AML-193 (cell line): ENCODE measurements at places on chromosomes 16 and 17.

DNA sequence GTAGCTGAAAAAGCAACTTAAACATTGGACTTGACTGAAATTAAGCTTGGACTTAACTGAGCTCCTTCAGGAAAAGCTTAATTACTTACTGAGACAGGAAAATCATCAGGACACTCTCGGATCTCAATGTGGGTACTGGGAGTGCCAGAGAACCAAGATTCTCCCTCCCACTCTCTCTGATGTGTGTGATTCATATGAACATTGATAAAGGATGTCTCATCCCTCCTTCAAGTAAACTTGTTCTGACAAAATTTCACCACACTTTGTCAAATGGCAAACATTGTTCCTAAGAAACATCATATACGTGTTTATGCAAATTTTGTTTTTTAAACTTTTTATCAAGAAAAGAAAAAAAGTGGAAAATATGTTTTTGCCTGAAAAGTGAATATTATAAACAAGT lies 4.1 kb upstream of the SLFN5 start:
- DNase-seq = no peak

DNA sequence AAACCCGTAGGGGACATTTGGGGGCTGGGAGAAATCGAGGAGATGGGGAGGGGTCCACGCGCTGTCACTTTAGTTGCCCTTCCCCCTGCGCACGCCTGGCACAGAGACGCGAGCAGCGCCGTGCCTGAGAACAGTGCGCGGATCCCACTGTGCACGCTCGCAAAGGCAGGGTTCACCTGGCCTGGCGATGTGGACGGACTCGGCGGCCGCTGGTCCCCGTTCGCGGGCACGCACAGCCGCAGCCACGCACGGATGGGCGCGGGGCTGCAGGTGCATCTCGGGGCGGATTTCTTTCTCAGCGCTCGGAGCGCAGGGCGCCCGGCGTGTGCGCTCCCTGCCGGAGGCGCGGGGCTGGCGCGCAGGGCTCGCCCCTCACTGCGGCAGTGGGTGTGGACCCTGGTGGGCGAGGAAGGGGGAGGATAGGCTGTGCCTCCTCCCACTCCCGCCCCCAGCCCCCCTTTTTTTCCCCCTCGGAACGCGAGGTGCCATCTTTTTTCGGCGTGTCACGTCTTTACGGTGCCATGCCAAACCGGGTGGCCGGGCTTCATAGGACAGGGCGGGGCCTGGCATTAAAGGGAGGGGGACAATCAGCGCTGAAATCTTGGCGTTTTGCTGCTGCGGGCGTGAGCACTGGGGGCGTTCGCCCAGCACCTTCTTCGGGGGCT lies 1.1 kb downstream of the MAPT start:
- no peak for DNase-seq

DNA sequence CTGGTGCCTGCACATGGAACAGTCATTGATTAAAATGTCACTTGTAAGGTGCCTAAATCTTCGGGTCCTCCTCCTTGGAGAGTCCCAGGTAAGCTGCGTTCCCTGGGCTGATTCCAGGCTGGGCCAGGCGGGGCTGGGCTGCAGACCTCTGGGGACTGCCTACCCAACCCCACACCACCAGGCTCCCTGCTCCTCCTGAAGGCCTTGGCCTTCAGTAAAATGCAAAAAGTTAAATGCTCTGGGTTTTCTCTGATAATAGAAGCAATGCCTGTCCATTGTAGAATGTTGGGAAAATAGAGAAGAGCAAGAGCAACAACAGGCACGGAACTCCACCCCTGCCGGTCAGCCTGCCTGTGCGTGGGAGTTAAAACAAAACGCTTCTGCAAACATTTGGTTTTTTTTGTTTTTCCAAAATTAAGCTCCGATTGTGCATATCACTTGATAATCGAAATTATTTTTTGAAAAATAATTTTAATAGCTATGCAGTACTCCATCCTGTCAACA lies 363.9 kb downstream of the SEC14L1 start:
- no peak for DNase-seq

GRCh38 chr16:24164416-24164815 lies 91.7 kb upstream of the CACNG3 start:
- no peak for DNase-seq

DNA sequence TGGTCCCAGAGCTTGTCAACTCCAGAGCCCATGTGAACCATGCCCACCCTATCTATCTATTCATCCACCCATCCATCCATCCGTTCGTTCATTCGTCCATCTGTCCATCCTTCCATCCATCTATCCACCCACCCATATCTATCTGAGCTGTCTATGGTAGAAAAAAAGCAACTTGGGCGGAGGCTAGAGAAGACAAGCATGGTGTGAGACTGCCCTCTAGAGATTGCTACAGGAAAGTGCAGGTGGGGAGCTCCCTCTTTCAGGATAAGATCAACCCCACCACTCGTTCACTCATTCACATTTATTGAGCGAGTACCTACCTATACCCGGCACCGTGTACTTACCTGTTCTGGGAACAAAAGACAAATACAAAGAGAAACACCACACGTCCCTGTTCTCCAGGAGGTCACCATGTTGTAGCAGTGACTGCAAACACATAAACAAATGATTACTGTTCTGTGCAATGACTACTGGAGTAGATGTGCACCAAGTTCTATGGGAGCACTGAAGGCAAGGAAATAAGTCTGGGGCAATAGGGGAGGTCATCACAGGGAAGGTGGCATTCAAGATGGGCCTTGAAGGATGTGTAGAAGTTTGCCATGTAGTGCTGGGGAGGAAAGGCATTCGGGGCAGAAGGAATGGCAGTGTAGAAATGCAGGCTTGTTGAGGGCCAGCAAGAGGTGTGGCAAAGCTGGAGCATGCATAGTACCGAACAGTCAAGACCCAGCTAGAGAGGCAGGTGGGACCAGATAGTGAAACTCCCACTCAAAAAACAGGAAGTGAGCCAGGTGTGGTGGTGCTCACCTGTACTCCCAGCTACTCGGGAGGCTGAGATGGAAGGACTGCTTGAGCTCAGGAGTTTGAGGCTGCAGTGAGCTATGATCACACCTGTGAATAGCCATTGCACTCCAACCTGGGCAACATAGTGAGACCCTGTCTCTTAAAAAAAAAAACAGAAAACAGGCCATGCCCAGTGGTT lies 13.4 kb upstream of the ATP5MC1 start:
- peak; percentile 79 for DNase-seq

DNA sequence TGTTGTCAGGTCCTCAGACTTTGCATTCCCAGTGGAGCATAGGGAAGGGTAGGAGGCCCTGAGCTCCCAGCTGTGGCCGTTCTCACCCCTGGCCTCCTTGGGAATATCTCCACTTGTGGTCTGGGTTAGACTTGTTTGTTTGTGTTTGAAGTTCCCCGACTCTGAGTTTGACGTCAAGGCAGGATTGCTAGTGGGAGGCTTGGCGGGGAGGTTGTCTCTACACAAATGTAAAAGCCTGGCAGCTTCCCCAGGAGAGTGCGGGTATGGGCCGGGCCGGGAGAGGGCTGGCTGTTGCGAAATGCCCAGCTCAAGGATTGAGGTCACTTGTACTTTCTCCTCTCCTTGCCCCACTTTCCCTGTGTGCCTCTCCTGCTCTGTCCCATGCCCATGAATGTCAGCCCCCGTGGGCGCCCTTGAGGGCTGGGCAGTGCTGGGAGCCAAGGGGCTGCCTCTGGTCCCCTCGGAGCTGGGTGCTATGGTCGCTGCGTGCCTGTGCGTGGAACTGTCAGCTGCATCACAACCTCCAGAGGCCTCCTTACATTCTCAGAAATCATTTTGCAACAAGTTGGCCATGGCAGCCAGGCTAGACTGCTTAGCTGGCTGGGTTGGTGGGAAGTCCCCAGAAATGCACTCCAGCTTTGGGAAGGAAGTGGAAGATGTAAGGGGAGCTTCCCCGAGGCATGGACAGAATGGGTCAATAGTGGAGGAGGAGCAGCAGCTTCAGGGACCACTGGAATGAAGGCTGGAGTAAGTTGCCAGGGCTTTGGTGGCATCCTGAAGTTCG lies 84.3 kb downstream of the KSR1 start:
- DNase-seq = peak; percentile 83

- DNase-seq = no peak
These were observed 180.2 kb downstream of the RPTOR start for GRCh38 chr17:80724775-80725266.

DNA sequence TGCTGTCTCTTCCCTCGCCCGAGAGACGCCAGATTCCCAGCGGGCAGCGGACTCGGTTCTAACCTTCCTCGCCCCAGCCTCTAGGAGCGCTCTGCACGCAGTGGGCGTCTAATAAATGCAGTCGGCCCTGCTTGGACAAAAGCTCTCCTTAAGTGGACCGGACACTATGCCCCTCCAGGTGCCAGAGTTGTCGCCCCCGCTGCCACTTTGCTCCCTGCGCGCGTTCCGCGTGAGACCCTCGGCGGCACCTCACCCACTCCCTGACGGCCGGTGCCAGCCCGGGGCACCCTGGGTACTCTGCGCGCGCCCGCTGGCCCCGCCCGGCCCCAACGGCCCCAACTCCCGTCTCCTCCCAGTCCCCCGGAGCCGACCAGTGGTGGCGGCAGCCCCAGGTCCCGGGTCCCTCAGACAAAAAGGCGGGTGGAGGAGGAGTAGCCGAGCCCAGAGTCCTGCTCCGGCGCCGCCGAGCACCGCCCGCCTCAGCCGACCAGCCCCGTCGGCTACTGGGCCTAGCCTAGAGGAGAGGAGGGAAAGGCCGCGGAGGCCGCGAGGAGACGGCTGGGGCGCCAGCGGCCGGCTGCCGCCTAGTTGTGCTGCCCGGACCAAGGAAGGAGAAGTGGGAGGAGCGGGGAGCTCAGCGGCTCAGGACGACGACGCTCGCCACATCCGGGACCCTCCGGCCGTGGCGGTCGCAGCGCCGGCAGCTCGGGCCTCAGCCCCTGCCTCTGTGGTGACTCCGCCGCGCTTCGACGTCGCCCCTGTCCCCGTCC lies 123.0 kb downstream of the GOSR1 start:
- DNase-seq = peak; percentile 90

DNA sequence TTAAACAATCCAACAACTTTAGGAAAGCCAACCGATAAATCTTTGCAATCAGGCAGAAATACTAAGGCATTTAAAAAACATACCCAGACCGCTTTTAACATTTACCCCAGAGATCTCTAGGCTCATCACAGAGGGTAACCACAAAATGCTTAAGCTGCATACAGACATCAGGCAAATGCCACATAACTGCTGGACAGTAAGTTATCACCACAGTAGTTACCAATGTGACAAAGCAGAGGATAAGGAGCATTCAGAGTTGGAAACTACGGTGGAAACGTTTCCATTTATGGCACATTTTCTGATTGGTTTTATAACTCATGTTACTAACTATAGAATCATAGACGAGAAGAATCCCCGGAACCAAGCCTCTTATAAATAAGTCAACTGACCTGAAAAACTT lies 77.5 kb downstream of the KANSL1 start:
- no peak for DNase-seq

- DNase-seq = no peak
These were observed 9.6 kb downstream of the SDK2 start for GRCh38 chr17:73634629-73635028.

GRCh38 chr17:17236295-17237025 lies 508 bp downstream of the FLCN start:
- no peak for DNase-seq

DNA sequence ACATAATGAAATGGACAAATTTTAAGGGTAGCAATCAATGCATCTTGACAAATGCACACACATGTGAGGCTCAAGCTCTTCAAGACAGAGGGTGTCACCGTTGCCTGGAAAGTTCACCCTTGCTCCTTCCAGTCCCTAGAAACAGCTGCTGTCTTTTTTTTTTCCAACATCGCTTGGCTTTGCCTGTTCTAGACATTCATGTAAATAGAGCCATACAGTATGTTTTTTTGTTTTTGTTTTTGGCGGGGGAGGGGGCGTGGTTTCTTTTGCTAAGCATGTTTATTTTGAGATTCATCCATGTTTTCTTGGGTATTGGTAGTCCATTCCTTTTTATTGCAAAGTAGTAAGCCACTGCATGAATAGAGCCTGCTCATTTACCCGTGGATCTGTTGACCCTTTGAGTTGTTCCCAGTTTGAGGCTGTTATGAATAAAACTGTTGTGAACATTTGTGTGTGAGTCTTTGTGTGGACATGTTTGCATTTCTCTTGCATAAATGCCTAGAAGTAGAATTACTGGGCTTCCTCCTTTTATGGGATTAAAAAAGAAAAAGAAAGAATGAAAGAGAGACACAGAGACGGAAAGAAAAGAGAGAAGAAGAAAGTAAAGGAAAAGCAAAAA lies 78.4 kb downstream of the NT5M start:
- no peak for DNase-seq

DNA sequence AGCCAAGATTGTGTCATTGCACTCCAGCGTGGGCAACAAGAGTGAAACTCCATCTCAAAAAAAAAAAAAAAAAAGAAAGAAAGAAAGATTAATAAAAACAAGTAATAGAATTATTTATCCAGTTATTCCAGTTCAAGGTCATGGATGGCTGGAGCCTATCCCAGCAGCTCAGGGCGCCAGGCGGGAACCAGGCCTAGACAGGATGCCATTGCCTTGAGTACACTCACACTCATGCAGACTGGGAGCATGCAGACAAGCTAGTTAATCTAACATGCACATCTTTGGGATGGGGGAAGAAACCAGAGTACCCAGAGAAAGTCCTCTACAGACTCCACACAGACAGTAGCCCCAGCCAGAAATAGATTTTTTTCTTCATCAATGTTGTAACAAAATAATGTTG lies 17.9 kb downstream of the PDP2 start:
- no peak for DNase-seq

DNA sequence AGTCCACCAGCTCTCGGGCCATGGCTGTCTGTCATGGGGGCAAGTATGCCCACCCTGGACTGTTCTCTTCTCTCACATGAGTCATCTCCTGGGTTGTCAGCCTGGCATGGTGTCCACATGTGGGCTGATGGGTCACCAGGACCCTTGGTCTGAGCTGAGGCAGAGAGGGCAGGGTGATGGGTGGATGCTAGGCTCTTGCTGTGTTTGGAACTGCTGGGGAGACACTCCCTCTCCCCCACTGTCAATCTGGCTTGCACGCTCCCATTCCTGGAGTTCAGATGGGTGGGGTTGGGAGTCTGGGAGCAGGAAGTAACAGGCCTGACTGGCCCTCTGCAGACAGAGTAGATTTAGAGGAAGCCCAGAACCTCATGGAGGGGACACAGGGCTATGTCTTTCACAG lies 28.9 kb downstream of the KSR1 start:
- no peak for DNase-seq

DNA sequence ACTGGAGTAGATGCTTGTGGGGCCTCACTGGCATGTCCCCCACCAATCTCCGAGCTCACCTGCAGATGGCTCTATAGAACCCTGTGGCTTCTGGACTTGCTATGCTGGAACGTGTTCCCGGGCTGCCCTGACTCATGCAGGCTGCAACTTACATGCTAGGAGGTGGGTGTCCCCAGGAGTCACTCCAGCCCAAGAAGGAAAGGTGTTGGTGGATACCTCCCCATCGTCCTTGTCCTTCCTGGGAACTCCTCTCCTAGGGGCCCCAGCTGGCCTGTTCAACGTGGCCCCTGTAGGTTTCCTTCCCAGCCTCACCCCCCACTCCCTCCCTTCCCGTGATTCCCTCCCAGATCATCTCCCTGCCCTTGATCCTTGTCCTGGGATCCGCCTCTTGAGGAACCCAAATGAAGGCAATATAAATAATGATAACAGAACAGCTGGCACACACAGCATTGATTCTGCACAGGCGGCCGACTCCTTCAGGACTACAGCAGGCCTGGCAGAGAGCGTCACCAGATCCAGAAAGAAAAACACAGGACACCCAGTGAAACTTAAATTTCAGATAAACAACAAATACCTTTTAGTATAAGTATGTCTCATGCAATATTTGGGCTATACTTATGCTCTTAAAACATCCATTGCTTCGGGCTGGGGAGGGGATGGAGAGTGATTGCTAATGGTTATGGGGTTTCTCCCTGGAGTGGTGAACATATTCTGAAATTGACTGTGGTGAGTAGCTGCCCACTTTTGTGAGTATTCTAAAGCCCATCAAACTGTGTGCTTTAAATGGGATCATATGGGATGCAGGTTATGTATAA lies 221.1 kb upstream of the GSE1 start:
- no peak for DNase-seq
